ENCODE measurements at places on chromosomes 3 and 15.
A peak's percentile ranks its signal among the peaks of the same experiment; 100 is the strongest.

GRCh38 chr3:182078316-182078715 is 366.6 kb downstream of the SOX2 start:
- H3K4me1 ChIP-seq = no peaks in the 10 kb centered on the region
- DNase-seq = no peak
- no peak overlapping the region for H3K27ac ChIP-seq
- no peak overlapping the region for H3K4me3 ChIP-seq

DNA sequence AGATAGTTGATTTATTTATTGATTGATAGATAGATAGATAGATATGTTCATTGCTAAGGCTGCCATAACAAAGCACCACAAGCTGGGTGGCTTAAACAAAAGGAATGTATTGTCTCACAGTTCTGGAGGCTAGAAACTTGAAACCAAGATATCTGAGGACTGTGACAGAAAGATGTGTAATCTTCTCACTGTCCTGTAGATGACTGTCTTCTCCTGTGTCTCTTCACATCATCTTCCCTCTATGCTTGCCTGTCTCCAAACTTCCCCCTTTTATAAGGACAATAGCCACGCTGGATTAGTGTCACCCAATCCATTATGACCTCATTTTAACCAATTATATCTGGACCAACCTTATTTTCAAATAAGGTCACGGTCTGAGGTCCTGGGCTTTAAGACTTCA is 40.9 kb downstream of the GNB4 start:
- no peaks in the 10 kb centered on the region for H3K36me3 ChIP-seq
- no peak for DNase-seq
- H3K4me1 ChIP-seq = no peaks in the 10 kb centered on the region
- no peaks in the 10 kb centered on the region for H3K27me3 ChIP-seq

GRCh38 chr15:80418892-80419537 is 14.8 kb downstream of the ARNT2 start:
- H3K4me3 ChIP-seq = no peak overlapping the region
- no peak overlapping the region for H3K27ac ChIP-seq
- H3K27me3 ChIP-seq = 0 out of 2 replicates have a peak, but pooled peaks cover 9% of the 10 kb centered on the region
- H3K4me1 ChIP-seq = peaks cover 7% of the 10 kb centered on the region
- peak; percentile 43 for DNase-seq

- no peaks in the 10 kb centered on the region for H3K36me3 ChIP-seq
- peaks cover 72% of the 10 kb centered on the region for H3K4me1 ChIP-seq
- H3K27ac ChIP-seq = peak overlapping the region; percentile 24
- DNase-seq = no peak
- no peaks in the 10 kb centered on the region for H3K27me3 ChIP-seq
- no peak overlapping the region for H3K4me3 ChIP-seq
Measured at GRCh38 chr3:112651516-112651915, 10.6 kb upstream of the CCDC80 start.

DNA sequence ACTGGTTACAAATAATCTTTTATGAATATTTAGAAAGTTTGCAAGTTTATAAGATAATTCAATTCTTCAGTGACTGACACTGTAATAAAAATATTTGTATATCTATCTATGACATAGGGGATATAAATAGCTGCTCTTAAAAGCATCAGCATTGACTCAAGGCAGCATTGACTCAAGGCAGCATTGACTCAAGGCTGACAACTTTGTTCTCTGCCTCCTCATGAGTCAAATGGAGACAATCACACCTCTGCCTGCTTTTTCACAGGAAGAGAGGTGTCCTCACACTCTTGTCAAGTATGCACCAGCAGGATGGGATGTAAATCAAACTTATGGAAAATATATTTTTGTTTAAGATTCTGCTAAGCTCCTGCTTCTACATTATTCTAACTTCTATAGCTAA is 1173.1 kb downstream of the NSUN3 start:
- no peaks in the 10 kb centered on the region for H3K27me3 ChIP-seq
- H3K4me1 ChIP-seq = no peaks in the 10 kb centered on the region
- no peak overlapping the region for H3K27ac ChIP-seq
- DNase-seq = no peak

DNA sequence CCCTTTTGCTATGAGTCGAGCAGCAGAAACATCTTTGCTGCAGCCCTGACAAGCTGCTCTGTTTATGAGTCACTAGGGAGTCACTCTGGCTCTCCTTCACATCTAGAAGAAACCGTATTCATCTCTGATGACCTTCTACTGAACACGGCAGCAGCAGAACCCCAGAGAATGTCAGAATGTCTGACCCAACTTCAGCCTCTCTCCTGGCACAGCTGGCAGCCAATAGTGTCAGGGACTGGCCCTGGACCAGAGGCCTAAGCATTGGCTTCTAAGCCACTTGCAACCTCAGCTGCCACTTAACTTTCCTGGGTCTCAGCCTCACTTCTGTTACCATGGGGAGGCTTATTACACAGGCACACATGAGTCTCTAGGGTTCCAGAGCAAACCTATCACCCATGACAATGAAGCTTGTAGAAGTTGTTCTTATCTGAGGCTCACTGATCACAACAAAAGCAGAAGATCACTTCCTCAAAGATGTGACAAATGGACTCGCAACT is 184.1 kb upstream of the TLE3 start:
- H3K36me3 ChIP-seq = no peaks in the 10 kb centered on the region
- peaks cover 10% of the 10 kb centered on the region for H3K4me1 ChIP-seq
- no peak overlapping the region for H3K27ac ChIP-seq
- H3K4me3 ChIP-seq = no peak overlapping the region
- no peak for DNase-seq

DNA sequence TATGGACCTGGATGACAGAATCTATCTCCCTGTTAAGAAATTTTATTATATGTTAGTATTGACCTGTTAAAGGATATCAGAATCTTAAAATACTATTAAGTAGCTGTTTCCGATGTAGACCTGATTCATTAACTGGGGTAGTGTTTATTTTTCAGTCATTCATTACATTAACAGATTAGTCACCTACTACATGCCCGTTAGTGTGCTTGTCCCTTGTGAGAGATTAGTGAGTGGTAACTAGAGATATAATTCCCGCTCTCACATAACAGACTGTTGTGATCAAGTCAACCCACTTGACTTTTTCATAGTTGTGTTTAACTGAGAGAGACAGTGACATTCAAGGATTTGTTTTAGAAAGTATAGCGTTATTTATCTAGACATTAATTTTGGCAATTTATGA is 166.8 kb downstream of the TCF12 start:
- H3K27me3 ChIP-seq = no peaks in the 10 kb centered on the region
- no peak for DNase-seq
- no peaks in the 10 kb centered on the region for H3K4me1 ChIP-seq

DNA sequence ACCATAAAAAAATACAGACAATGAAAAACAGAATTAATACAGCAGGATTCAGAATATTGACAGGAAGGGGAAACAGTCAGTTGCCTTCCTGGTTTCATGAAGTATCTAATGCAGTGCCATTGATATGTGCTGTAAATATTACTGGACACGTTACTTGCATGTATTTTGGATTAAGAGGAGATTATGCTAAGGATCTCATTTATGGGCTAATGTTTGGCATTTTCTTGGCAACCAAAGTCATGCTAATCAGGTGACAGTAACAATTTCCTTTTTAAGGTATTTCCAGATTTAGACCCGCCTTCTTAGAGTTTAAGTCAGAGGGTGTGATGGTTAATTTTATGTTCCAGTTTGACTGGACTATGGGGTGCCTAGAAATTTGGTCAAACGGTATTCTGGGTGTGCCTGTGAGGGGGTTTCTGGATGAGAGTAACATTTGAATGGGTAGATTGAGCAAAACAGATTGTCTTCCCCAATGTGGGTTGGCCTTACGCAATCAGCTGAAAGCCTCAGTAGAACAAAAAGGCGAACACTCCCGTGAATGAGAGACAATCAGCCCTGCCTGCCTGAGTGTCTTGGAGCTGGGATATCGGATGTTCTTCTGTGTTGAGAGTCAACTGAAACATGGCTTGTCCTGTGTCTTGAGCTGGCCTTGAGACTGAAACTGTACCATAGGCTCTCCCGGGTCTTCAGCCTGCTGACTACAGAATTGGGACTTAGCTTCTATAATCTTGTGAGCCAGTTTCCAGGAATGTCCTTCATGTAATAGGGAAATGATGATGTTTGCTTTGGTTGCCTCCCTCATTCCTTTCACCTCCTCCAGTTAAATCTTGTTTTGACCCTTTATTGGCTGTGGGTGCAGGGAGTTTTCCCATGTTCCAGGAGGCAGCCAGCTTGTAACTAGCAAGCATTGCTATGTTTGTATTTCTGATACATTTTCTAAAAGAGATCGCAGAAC is 10.5 kb downstream of the SQOR start:
- peaks cover 61% of the 10 kb centered on the region for H3K4me1 ChIP-seq
- no peak for DNase-seq
- H3K36me3 ChIP-seq = no peaks in the 10 kb centered on the region

DNA sequence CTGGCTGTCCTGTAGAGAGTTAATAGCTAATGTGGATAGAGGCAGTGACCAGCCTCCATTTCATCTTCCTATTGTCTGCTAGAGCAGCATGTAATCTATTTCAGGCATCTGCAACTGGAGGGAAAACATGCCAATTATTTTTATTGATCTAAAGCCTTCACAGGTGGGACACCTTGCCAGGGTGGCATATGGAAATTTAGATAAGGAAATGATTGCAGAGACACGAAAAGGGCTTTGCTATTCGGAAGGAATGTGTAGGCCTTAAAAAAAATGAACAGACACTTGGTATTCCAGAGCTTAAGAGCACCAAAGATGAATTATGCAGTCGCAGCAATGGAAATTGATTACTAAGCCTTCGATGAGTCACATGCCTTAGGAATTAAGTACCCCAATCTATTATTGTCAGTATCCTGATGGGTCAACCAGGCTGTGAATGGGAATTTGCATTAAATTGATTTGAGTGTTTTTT is 454.7 kb downstream of the SQOR start:
- no peaks in the 10 kb centered on the region for H3K4me1 ChIP-seq
- no peak overlapping the region for H3K27ac ChIP-seq
- H3K4me3 ChIP-seq = no peak overlapping the region
- no peaks in the 10 kb centered on the region for H3K36me3 ChIP-seq

- no peaks in the 10 kb centered on the region for H3K36me3 ChIP-seq
- peaks cover 24% of the 10 kb centered on the region for H3K4me1 ChIP-seq
- H3K4me3 ChIP-seq = no peak overlapping the region
- DNase-seq = no peak
- no peaks in the 10 kb centered on the region for H3K27me3 ChIP-seq
Measured at GRCh38 chr3:16909802-16910201, 25.0 kb downstream of the PLCL2 start.

GRCh38 chr3:13552857-13553652 is 4.1 kb downstream of the FBLN2 start:
- H3K4me1 ChIP-seq = no peaks in the 10 kb centered on the region
- H3K36me3 ChIP-seq = no peaks in the 10 kb centered on the region
- H3K4me3 ChIP-seq = no peak overlapping the region
- no peaks in the 10 kb centered on the region for H3K27me3 ChIP-seq

DNA sequence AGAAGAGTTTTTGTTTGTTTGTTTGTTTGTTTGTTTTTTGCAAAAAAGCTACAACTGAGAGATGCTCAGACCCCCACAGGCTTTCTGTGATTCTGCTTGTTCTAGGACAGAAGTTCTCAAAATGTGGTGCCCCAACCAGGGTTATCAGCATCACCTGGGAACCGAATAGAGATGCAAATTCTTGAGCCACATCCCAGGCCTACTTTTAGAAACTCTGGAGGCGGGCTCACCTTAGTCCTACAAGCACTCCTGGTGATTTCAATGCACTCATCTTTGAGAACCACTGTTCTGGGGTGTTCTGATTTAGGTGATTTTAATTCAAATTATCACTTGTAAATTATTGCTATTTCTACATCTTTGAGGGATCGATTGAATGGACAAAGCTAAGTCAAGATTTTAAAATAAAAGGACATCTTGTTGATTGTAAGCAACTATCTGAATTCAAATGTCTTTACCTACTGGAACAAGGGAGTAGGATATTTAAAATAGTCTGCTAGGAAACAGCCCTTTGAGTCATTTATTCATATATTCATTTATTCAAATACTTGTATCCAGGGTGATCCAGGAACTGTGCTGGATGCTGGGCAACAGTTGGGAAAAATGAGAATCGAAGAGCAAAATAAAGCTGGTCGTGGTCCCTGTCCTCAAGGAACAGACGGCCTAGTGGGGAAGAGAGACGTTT is 44.7 kb upstream of the CADPS start:
- no peak overlapping the region for H3K4me3 ChIP-seq
- no peak overlapping the region for H3K27ac ChIP-seq
- H3K36me3 ChIP-seq = no peaks in the 10 kb centered on the region
- DNase-seq = no peak
- H3K27me3 ChIP-seq = no peaks in the 10 kb centered on the region

DNA sequence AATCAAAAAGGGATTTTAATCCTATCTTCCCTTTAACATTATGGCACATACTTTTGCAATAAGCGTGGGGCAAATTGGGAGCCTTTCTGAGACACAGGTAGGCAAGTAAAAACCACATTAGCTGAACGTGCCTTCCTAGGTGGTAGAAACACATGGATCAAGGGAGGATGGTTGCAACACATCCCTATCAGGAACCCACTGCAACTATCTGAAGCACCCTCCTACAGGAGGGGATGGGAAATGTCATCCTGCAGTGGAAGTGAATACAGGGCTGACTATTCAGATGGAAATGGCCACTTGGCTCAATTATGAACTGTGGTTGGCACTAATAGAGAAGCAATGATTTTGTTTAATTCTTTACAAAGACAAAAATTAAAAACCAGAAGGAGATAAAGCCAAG is 826.3 kb downstream of the FHIT start:
- H3K27me3 ChIP-seq = no peaks in the 10 kb centered on the region
- DNase-seq = no peak
- no peaks in the 10 kb centered on the region for H3K36me3 ChIP-seq

- H3K27ac ChIP-seq = no peak overlapping the region
- H3K36me3 ChIP-seq = no peaks in the 10 kb centered on the region
- peaks cover 6% of the 10 kb centered on the region for H3K4me1 ChIP-seq
- no peaks in the 10 kb centered on the region for H3K27me3 ChIP-seq
- DNase-seq = no peak
- no peak overlapping the region for H3K4me3 ChIP-seq
Measured at GRCh38 chr15:91412138-91412928, 312.3 kb downstream of the SV2B start.

DNA sequence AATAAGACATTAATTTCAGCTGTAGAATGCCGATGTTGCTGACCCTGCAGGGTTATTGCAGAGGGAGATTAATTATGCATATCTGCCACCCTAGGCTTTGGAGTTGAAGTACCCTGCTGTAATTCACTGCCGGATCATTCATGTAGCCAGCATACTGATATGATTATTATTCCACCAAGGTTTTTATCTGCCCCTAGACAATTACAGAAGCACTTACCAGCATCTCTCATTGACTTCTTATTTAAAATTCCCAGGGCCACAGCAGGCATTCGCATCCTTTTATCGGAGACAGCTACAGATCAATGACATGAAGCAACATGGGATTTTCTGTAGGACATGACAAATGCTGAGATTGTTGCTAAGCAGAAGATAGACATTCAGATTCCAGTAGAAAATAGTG is 31.3 kb downstream of the IL1RAP start:
- no peak overlapping the region for H3K4me3 ChIP-seq
- H3K27me3 ChIP-seq = no peaks in the 10 kb centered on the region
- no peak overlapping the region for H3K27ac ChIP-seq
- no peak for DNase-seq
- H3K4me1 ChIP-seq = no peaks in the 10 kb centered on the region
- no peaks in the 10 kb centered on the region for H3K36me3 ChIP-seq
